CD4-positive, CD25-positive, alpha-beta regulatory T cell (primary cell): ENCODE measurements at places on chromosomes 16 and 17. TPM values are rescaled to one million over a fixed set of nuclear protein-coding genes. Genes with fewer than 3 reads are reported as not detected.

Gene COG4
- 57.4 TPM for total RNA-seq

GRCh38 chr17:74639704-74640151, 16.2 kb upstream of the CD300E start:
- peak overlapping the region; percentile 30 for H3K4me3 ChIP-seq
- no peak for DNase-seq
- H3K36me3 ChIP-seq, result no peaks in the 10 kb centered on the region
- peaks cover 14% of the 10 kb centered on the region for H3K4me1 ChIP-seq
- no peak overlapping the region for H3K27ac ChIP-seq

DNA sequence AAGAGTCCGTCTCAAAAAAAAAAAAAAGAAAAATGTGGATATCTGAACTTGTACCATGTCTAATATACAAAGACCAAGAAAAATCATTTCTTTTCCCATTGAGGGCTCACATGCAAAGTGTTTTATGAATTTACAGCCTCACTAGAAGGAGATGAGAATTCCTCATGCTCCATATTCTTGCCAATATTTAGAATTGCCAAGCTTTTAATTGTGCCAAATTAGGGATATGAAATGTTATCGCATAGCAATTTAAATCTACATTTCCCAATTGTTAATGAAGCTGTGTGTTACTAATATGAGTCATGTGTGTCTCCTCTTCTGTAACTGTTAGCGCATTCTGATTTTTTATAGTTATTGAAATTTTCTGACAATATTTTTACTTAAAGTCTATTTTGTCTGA, 63.0 kb upstream of the CRYM start:
- peaks cover 5% of the 10 kb centered on the region for H3K27me3 ChIP-seq
- H3K4me1 ChIP-seq, result no peaks in the 10 kb centered on the region

DNA sequence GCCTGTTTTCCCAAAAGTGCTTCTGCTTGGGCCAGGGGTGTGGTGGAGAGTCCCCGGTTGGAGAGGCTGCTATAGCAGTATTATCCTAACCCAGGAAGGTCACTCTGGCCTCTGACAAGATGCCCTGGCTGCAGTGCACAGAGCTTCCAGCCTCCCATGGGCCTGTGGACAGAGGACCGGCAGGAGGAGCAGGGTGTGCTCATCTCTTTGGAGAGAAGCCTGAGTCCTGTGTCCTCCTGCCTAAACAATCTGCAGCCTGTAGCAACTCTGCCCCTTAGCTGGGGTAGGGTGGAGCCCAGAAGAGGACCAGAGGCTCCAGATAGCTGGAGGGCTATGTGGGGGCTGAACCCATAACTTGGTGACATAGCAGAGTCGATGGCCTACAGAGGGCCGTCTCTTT, 78.0 kb downstream of the MPRIP start:
- H3K36me3 ChIP-seq, result no peaks in the 10 kb centered on the region
- peak overlapping the region; percentile 76 for H3K27ac ChIP-seq
- H3K4me1 ChIP-seq, result peaks cover 56% of the 10 kb centered on the region
- no peak for DNase-seq
- H3K4me3 ChIP-seq, result no peak overlapping the region

DNA sequence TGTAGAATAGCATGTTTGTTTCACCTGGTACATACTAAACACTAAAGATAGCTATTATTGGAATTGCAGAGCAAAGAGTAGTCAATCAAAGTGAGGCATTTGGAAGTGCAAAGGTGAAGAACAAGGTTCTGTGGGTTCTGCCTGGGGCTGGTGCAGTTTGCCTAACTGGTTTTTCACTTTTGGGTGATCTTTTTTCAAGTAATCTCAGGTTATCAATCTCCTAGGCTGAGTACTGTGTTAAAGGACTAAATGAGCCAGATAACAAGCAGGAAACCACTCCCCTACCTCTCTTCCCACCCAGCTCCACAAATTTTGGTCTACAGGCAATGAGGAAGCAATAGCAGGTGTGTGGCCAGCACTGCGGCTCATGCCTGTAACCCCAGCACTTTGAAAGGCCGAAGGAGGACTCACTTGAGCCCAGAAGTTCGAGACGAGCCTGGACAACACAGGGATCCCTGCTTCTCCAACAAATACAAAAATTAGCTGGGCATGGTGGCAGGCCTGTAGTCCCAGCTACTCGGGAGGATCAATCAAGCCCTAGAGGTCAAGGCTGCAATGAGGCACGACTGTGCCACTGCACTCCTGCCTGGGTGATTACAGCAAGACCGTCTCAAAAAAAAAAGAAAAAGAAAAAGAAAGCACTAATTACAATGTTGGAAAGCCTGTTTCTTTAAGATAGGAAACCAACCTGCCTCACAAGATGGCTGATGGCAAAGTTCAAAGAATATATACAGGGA, 2.0 kb upstream of the NTAN1 start:
- H3K36me3 ChIP-seq, result peaks cover 36% of the 10 kb centered on the region
- H3K4me1 ChIP-seq, result peaks cover 18% of the 10 kb centered on the region
- H3K27ac ChIP-seq, result no peak overlapping the region
- DNase-seq, result no peak
- H3K4me3 ChIP-seq, result no peak overlapping the region

Gene SSTR5
- total RNA-seq, result not detected

DNA sequence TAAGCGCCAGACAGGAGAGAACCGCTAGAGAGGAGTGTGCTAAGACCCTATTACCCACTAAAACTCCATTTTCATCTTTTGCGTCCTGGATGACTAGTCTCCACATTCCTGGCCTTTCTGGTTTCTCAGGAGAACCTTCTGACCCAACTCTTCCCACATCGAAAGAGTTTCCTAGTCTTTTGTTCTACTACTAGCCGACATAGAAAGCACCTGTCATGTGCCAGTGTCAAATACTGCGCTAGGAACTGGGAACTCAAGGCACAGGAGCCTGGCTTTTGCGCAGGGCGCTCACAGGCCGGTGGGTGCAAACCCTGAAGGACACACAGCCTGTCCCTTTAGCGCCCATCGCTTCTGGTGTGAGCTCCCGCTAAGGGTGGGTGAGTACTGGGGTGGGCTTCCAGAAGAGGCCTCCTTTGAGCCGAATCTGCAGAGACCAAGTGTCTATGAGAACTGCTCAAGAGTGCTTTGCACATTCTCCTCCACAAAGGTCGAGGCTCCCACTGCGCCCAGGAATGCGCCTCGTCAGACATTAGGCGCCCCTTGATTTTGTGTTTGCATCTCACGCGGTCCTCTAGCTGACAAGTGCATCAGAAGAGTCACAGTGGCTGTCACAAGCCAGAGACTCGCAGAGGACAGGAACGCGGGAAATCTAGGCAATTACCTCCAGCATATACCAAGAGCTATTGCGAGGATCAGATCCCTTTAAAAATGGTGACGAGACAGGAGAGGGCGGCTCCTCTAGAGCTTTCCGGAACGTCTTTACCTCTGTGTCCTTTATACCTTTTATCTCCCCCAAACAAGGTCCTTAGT, 2.0 kb upstream of the PSMB3 start:
- H3K27ac ChIP-seq, result no peak overlapping the region
- H3K4me3 ChIP-seq, result peak overlapping the region; percentile 88
- DNase-seq, result no peak
- H3K4me1 ChIP-seq, result peaks cover 60% of the 10 kb centered on the region
- peaks cover 8% of the 10 kb centered on the region for H3K36me3 ChIP-seq

Gene YPEL3
- 121 TPM for total RNA-seq

Gene TAT
- total RNA-seq, result not detected

Gene PIK3R6
- total RNA-seq, result 1.1 TPM

- no peaks in the 10 kb centered on the region for H3K36me3 ChIP-seq
- DNase-seq, result no peak
- H3K4me3 ChIP-seq, result peak overlapping the region; percentile 56
- peaks cover 12% of the 10 kb centered on the region for H3K4me1 ChIP-seq
Measured at GRCh38 chr17:43779145-43780125, 658 bp upstream of the DUSP3 start.

DNA sequence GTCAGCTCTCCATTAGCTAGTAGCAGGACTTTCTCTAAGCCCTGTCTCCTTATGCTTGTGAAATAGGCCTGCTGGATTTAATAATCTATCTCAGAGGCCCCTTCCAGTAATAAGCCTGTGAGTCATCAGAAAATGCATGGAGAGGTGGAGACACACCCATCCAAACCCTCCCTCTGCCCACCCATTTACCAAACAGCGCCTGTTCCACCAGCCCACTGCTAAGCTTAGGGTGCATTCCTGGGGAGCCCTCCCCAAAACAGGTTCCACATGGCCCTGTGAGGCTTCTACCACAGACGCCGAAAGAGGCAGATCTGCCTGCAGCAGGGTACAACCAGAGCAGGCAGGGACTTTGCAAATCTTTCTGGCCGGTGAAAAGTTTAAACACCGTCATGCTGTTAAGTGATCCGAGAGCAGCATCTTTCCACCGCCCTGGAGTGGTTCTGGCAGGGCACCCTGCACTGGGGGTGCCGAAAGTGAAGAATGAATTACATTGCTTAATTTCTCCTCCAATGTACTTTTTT, 99.3 kb downstream of the GAS7 start:
- H3K27me3 ChIP-seq, result no peaks in the 10 kb centered on the region
- H3K4me1 ChIP-seq, result no peaks in the 10 kb centered on the region
- H3K4me3 ChIP-seq, result no peak overlapping the region
- H3K27ac ChIP-seq, result no peak overlapping the region
- DNase-seq, result no peak
- H3K36me3 ChIP-seq, result no peaks in the 10 kb centered on the region

DNA sequence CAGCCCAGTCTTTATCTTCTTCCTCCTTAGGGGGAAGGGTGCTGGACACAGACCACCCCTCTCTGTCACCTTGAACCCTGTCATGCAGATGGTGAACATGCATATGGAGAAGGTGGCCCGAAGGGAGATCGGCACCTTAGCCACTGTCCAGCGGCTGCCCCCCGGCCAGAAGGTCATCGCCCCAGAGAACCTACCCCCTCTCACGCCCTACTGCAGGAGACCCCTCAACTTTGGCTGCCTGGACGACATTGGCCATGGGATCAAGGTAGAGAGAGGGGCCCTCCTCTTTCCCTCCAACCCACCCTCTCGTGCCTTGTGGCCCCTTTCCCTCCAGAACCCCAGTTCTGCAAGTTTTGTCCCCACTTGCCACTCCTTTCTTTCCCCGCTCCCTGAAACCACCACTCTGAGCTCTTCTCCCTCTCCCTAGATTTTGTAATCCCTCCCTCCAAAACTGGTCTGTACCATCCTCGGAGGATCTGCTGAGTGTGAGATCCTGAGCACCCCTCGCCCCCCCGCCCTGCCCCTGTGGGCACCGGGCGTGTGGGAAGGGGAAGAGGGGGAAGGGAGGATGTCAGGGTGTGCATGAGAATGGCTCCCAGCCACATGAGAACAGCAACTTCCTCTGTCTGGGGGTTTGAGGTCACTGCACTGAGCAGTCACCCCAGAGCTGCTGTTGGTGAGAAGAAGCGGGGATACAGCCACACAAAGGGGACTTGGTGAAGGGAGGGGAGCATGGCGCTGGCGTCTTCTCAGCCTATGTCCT, 7.3 kb downstream of the ABI3 start:
- no peaks in the 10 kb centered on the region for H3K36me3 ChIP-seq
- peaks cover 61% of the 10 kb centered on the region for H3K4me1 ChIP-seq
- peak; percentile 67 for DNase-seq
- H3K4me3 ChIP-seq, result no peak overlapping the region
- H3K27me3 ChIP-seq, result no peaks in the 10 kb centered on the region
- peak overlapping the region; percentile 63 for H3K27ac ChIP-seq

GRCh38 chr16:11848842-11849241, 2.5 kb downstream of the RSL1D1 start:
- no peak for DNase-seq
- H3K4me1 ChIP-seq, result peaks cover 34% of the 10 kb centered on the region
- peaks cover 53% of the 10 kb centered on the region for H3K36me3 ChIP-seq
- no peaks in the 10 kb centered on the region for H3K27me3 ChIP-seq

DNA sequence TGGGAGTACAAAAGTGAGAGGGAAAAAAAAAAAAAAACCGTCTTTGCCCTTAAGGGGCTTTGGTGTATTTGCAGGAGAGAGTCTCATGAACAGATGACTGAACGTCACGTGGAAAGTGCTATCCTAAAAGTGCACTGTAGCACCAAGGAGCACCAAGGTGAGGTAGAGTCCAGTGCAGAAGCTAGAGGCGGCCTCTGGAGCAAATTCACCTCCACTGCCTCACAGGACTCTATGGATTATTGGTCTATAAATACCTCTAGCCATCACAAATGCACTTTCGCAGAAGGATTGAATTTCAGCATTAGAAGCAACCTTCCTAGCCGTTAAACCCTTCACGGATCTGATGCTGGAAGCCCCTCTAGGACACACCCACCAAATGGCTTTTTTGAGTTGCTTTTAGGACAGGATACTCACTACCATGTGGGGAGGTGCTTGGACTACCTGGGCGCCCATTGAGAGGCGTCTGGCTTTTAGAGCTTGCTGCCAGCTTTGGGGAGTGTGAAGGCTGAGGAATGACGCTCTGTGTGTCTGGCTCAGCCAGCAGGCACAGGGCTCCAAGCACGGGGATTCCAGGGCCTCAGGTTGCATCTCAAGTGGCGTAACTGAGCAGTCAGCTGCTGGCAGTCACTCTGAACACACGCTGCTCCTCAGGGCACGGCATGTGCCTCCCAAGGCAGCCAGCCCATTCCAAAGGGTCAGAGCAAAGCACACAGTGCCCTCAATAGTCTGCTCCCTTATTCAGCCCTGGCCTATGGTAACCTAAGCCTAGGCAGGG, 52.7 kb downstream of the CDRT4 start:
- H3K27me3 ChIP-seq, result no peaks in the 10 kb centered on the region
- H3K36me3 ChIP-seq, result no peaks in the 10 kb centered on the region
- H3K4me3 ChIP-seq, result no peak overlapping the region
- no peaks in the 10 kb centered on the region for H3K4me1 ChIP-seq
- no peak for DNase-seq

DNA sequence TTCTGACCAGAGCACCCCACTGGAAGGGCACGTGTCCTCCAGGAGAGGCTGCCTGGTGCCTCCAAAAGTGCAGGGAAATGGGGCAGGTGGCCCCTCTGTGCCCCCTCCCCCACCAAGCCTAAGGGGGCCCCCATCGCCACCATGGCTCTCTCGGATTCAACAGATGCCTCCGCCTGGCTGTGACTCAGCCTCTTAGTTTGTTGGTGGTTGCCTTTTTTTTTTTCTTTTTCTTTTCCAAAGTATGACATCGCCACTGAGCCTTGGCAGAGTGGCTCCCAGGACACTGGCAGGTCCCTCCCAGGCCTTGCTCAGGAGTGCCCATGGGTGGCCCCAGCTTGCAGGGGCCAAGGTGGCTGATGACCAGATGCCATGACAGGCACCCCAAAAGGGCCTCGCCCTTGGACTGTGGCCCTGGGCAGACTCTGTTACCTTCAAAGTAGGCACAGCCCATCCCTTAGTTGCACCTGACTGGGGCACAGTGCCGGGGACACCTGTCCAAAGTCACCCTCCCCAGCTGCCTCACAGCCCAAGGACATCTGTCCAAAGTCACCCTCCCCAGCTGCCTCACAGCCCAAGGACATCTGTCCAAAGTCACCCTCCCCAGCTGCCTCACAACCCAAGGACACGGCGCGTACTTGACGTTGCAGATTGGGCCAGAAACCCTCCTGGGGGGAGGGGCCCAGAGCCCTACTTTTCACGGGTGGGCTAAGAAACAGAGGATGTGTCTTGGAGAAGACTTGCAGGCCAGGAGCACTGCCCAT, 29.6 kb downstream of the NPTX1 start:
- no peak for DNase-seq
- H3K4me1 ChIP-seq, result no peaks in the 10 kb centered on the region
- H3K27ac ChIP-seq, result no peak overlapping the region
- no peaks in the 10 kb centered on the region for H3K36me3 ChIP-seq

GRCh38 chr16:74626741-74627416, 20.0 kb upstream of the GLG1 start:
- H3K36me3 ChIP-seq, result peaks cover 93% of the 10 kb centered on the region
- DNase-seq, result no peak
- no peaks in the 10 kb centered on the region for H3K4me1 ChIP-seq
- no peak overlapping the region for H3K4me3 ChIP-seq
- H3K27me3 ChIP-seq, result no peaks in the 10 kb centered on the region
